Fibroblast of skin of back (primary cell): ENCODE measurements at places on chromosomes 4 and X.

GRCh38 chr4:77073106-77073809, 2.5 kb downstream of the CCNI start:
- DNase-seq: no peak

- no peak for DNase-seq
Observed at GRCh38 chr4:94480362-94480951, 28.7 kb downstream of the PDLIM5 start.

- DNase-seq: no peak
Observed at GRCh38 chr4:127165971-127166370, 466.8 kb upstream of the INTU start.

DNA sequence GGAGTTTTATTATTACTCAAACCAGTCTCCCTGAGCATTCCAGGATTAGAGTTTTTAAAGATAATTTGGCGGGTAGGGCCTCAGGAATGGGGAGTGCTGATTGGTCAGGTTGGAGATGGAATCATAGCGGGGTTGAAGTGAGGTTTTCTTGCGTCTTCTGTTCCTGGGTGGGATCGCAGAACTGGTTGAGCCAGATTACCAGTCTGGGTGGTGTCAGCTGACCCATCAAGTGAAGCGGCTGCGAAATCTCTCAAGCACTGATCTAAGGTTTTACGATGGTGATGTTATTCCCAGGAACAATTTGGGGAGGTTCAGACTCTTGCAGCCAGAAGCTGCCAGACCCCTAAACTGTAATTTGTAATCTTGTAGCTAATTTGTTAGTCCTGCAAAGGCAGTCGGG, 25.1 kb upstream of the SETD7 start:
- no peak for DNase-seq

DNA sequence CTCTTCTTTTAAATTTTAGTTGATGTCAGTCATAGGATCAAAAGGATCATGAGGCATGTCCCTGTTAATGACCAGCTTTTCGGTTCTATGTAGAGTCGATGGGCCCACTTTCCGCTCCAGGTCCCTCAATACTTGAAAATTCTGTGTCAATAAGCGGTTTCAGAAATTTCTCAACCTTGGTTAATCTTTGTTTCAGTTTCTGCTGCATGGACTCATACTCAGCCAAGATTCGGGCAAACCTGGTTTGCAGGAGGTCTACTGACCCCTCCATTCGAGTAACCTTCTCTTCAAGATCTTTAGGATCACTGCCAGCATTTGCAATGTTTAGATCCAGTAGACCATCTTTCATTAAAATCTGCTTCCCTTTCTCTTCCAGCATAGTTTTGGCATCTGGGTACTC, 22.0 kb upstream of the NFXL1 start:
- DNase-seq: no peak

GRCh38 chr4:140736669-140737343, 19.4 kb downstream of the TBC1D9 start:
- peak; percentile 43 for DNase-seq

- DNase-seq: peak; percentile 20
Observed at GRCh38 chr4:140935254-140935653, 179.1 kb upstream of the TBC1D9 start.

DNA sequence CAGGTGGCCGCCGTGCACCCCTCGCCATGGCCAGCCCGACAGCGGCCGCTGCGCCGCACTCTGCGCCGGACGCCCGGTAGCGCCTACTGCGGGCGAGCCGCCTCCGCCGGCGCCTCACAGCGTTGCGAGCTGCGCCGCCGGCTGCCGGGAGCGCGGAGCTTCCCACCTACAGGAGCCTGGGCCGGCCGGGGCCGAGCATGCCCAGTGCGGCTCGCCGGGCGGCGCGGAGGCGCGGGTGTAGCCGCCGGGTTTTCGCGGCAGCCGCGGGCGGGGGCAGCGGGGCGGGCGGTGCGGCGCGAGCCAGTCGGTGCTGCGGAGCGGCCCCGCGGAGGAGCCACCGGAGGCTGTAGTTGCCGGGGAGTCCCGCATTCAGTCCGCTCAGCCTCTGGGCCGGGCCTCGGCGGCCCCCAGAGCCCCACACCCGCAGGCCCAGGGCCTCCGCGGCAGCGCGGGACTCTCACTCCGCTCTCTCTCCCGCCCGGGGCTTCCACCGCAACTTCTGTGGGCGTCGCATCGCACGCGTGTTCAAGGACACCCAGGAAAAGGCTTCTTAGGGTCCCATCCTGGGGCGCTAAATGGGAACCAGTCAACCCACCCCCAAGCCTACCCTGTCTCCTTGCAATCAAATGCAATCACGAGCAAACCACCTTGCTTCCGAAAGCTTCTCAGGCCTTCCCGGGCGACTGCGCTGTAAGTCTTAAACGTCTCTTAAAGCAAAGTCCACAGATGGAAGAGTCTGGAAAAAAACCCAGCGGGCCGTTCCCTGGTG, at the start of gene MFAP3L:
TSS of gene MFAP3L (minus strand) at position 143 of the 769 bp plus-strand sequence. CDS start 20,518 bp downstream, outside the sequence.
- peak; percentile 92 for DNase-seq

- no peak for DNase-seq
Observed at GRCh38 chr4:83276299-83277040, 8.1 kb downstream of the COQ2 start.

DNA sequence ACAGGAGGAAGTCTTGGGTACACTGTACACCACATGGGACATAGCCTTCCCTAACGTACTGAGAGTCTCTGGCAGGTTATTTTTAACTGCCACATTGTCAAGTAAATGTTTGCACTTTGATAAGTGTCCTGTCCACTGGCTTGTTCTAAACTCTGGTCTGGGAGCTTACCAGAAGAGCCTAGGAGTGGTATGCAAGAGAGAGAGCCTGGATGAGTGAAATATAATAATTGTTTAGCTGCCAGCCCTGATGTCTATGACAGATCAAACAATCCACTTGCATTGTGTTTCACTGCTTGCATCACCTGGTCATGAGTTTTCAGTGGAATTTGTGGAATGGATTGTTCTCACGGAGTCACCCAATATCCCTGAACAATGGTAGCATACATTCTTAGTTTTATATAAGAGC, 91.6 kb downstream of the SHROOM3 start:
- DNase-seq: peak; percentile 23

- DNase-seq: peak; percentile 37
Observed at GRCh38 chr4:128450326-128451120, 162.9 kb upstream of the PGRMC2 start.
